Midbrain (tissue), 1 donor: ENCODE measurements at places on chromosomes 3 and 15.

- DNase-seq: no peak
Observed at GRCh38 chr3:53300826-53301225, 45.0 kb upstream of the TKT start.

- DNase-seq: peak; percentile 11
Observed at GRCh38 chr3:16302082-16302631, 37.1 kb downstream of the OXNAD1 start.

DNA sequence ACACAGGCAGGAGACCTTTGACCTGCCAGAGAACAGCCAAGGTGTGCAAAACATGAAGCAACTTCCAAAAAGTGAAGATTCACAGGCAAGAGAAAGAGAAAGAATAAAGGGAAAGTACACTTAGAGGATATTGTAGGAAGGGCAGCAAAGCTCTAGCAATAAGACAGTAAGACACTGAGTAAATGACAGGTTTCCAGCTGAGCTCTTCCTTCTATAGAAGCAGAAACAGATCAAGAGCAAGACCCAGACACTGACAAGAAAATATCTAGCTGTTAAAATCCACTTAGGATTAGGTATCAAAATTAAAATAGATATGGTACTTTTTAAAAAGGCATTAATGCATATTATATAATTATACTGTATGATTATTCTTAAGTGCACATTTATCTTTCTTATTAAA, 333.4 kb downstream of the RAP2B start:
- no peak for DNase-seq

- no peak for DNase-seq
Observed at GRCh38 chr15:27743638-27744037, 355.5 kb downstream of the OCA2 start.

GRCh38 chr15:101820781-101821180, 8.8 kb downstream of the OR4F15 start:
- DNase-seq: no peak

DNA sequence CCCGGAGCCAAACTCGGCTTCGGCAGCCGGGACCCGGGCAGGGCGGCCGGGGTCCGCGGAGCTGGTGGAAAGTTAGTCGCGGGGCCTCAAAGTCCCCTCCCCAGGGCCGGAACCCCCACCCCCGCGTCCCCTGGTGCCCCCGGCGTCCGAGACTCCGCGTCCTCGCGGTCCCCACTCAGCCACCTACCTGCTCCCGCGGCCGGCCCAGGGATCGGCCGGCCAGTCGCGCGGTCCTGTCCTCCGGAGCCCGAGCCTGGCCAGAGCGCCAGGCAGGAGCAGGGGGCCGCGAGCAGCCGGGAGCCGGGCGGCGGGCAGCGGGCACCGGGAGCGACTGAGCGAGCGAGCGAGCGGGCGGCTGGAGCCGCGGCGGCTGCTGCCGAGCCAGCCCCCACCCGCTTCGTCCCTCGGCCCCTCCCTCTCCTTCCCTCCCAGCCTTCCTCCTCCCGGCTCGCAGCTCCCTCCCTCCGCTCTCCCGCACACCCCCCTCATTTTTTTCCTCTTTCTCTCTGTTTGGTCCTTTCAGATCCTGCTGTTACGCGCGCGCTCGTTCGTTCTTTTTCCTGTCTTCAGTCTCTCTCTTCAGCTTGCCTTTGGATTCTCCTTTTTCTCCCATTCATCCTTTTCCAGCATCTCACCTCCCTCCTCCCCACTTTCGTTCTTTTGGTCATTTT, at the start of gene MEGF11:
MEGF11 (minus strand) TSS at position 333 of the 671 bp plus-strand sequence. CDS start 125,347 bp downstream, outside the sequence.
- DNase-seq: peak; percentile 21

DNA sequence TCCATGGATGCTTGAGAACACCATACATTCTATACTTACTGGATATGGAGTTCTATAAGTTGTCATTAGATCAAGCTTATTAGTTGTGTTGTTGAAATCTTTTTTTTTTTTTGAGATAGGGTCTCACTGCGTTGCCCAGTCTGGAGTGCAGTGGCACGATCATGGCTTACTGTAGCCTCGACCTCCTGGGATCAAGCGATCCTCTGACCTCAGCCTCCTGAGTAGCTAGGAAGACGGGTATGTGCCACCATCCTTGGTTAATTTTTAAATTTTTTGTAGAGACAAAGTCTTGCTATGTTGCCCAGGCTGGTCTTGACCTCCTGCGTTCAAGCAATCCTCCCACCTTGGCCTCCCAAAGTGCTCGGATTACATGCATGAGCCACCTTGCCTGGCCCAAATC, 12.5 kb upstream of the NCBP2 start:
- no peak for DNase-seq

DNA sequence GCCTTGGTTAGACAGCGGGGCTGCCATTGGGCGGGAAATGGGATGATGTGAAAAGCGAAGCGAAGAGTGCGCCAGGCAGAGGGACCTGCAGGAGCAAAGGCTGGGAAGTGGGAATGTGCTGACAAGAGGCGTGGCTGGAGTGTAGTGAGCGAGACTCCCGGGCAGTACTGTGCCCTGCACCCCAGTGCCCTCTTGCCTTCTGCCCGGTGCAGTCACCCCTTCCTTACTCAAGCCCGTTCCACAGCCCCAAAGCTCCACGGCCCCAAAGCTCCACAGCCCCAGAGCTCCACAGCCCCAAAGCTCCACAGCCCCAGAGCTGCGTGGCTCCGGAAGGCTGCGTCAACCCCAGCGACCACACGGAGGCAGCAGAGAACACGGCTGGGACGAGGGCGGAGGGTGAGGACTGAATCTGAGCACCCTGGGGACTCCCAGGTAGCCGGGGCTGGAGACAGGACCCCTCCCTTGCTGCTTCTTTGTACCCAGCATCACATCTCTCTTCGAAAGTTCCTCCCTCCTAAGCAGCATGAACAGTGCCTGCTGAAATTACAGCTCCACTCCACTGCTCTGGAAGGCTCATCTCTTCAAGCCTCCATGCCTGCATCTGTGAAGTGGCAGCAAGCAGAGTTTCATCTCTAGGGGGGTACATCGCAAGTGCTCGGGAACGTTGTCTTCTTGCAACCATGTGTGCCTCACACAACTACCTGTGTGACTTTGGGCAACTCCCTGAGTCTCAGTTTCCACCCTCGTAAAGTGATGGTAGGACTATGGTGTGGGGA, 108.9 kb downstream of the FBLN2 start:
- peak; percentile 67 for DNase-seq

- no peak for DNase-seq
Observed at GRCh38 chr3:127255516-127255915, 32.3 kb downstream of the PRR20G start.

GRCh38 chr15:89395461-89395871, 60.8 kb upstream of the POLG start:
- no peak for DNase-seq

DNA sequence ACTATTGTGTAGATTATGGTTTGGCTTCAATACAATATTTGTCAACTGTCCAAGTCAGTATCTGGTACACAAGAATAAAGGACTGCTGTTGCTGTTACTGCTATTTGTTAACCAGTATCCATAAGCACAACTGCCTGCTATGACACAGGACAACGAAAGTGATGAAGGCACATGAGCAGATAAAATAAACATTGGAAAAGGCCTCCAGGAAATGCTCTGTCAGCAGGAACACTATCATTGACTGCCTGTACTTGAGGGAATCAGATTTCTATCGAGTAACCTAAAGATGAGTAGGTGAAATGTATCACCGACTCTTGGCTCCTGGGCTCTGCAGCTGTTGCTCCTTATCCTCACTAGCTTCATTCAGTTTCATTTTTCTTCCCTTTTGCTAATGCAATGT, 56.5 kb downstream of the FMN1 start:
- DNase-seq: no peak

DNA sequence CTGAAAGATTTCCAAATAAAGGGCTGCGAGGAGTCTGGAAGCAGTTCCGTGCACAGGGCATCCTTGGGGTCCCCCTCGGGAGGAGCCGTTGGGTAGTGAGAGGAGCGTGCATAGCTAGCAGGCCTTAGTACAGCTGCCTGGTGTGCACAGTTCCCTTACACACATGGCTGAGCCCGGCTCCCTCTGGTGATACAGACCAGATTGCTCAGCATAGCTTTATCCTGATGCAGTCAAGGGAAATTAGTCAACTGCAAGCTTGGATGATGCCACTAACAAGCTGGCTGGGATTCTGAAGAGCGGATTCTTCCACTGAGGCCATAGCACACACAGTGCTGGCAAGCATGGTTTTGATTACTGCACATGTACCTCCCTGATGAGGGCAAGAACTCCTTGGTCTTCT, 349.4 kb downstream of the LRTM1 start:
- no peak for DNase-seq

DNA sequence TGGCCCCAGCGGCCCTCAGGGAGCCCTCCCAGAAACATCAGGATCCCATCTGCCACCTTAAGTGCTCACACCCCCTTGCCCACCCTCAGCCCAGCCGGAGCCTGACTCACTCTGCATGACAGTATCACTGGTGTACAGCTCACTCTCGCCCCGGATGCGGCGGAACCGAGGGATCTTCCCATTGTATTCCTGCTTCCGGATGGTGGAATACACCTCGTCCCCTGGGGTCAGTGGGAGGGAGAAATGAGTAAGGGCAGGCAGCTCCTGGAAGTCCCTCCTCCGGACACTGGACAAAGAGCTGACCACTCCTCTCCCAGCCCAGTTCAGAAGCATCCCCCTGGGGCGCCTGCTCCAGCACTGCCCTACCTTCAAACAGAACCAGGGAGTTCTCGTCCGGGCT, 16.5 kb downstream of the SEMA7A start:
- no peak for DNase-seq

GRCh38 chr3:137180220-137180619, 222.4 kb downstream of the IL20RB start:
- no peak for DNase-seq

DNA sequence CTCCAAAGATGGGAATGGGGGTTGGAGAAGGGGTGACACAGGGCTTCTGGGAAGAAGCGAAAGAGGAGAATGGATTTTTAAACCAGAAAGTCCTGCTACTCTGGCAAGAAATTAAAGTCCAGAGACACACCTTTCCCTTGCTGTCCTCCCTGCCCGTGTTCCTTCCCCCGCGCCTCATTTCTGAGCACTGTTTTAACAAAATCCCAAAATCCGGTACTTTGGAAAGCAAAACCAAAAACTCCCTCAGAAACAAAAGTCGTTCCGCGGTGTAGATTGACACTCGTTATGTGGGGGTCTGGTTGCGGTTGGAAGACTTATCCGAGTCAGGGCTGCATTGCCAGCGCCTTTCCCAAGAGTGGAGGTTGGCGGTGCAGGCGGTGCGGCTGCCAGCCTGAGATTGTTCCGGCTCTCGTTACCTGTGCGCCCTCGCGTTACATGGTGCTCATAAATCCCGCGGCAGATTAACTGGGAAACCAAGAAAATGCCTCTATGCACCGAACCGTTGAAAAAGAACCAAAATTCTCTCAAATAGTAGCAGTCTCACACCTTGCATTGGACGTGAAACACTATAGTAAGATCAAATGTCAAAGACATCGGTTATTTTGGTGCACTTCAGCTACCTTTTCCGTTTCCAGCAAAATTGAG, 217.7 kb downstream of the MEIS2 start:
- DNase-seq: no peak

- no peak for DNase-seq
Observed at GRCh38 chr3:125433611-125434041, 58.5 kb upstream of the ZNF148 start.

DNA sequence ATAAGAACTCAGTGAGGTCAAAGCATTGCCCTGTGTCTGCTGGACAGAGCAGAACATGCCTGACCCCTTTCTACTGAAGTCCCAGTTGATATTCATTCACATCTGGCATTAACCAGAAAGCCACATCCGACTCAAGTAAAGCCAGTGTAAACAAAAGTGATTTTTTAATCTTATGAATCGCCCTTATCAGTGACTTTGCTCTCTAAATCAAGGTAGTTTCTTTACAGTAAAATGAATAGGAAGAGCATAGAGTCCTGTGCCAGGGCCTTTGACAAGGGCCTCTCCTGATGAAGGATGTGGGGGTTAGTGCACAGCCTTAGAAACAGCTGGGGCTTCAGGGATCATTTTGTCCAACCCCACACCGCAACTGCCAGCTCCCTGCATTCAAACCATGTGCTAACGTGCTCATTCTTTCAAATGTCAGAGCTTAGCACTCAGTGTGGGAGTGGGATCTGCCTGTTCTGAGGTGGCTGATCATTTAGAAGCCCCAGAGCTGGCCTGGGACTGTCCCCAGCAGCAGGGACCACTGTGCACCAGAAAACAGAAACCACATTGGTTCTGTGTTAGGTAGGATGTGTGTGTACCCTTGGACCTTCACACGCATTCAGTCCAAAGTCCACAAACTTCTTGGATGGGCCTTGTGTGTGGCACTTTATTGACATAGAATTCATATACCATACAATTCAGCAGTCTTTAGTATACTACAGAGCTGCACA, 55.3 kb downstream of the CCR4 start:
- no peak for DNase-seq

- DNase-seq: peak; percentile 13
Observed at GRCh38 chr3:49616491-49616941, 57.6 kb upstream of the APEH start.
